8988T (cell line): ENCODE measurements at places on chromosomes 1 and 21.

- no peak for DNase-seq
Observed at GRCh38 chr1:233327651-233328141, at the start of gene MAP3K21. TSS of gene MAP3K21 (plus strand) at chr1:233327724. CDS start at chr1:233328029, 305 bp downstream.

GRCh38 chr1:41790351-41790750 is 128.4 kb downstream of the HIVEP3 start:
- no peak for DNase-seq

DNA sequence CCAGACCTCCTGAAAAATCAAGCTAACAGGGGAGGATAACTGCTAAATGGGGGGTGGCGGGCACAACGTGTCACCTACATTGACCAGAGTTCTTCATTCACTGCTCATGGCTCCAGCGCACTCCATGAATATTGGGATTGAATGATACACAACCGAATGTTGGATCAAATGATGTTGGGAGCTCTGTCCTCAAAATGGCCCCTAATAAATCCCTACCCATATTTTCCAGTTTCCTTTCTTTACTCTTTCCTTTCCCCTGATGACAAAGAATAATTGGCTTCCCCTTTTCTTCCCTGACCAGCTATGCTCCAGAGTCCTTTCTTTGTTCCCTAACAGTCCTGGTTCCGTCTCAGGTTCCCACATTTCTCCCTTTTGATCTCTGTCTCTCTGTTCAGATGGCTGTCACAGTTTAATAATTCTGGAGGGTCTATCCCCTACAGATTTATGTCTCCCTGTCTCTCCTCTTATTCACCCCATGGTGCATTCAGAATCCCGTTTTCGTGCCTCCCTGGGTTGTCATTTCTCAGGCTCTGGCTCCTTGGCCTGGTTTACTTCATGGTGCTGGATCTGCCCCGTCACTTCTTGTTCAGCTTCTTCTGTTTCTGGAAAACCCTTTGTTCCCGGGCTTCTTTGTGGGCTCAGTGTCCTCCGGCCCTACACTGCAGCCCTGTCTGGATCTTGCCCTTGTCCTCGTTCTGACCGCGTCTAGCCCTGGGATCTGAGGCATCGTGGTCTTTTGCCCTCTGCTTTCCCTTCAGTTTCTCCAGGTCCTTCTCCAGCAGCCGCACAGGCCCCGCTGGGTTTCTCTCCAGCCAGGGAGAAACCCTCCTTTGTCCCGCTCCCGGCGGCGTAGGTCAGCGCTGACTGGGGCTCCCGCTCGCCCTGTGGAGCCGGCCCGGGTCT is 78.3 kb downstream of the NDUFS5 start:
- DNase-seq, result no peak

- no peak for DNase-seq
Observed at GRCh38 chr1:234960722-234961455, 167.7 kb downstream of the TOMM20 start.

DNA sequence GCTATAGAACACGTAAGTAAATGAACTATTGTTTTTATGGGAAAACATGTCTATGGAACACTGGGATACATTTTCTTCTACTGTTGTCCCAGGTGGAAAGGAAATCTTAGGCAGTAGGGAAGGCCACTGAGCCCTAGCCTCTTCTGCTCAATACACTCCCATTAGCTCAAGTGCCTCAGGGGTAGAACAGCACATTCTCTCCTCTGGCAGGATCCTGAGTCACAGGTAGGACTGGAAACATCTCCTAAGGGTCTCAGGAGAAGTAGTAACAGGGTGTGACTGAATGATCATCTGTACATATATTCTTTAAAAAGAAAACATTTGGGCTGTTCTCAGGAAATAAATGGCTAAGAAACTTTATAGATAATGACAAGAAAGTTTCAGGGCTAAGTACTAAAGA is 175.6 kb upstream of the ESRRG start:
- DNase-seq, result no peak

DNA sequence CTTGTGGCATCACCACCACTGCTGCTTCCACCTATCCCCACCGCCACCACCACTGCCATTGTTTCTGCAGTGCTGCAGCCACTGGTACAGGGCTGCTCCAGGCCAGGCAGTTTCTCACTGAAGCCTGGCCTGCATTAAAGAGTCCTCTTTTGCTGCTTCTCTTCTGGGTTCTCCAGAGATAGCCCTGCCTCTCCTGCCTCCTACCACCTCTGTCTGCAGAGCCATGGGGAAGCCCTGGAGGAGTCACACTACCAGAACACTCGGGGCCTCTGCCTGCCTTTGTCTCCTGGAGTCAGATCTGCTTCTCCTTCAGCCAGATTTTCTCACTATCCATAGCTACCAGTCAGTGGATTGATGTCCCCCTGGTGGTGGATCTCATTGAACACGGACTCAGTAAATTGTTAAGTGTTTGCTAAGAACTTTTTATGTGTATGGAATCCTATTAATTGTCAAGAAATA is 37.7 kb upstream of the DDAH1 start:
- DNase-seq, result no peak

GRCh38 chr1:201353186-201353940 is 24.1 kb downstream of the TNNT2 start:
- DNase-seq, result no peak

GRCh38 chr1:28241638-28242241 is 5.8 kb downstream of the ATP5IF1 start:
- DNase-seq, result no peak

DNA sequence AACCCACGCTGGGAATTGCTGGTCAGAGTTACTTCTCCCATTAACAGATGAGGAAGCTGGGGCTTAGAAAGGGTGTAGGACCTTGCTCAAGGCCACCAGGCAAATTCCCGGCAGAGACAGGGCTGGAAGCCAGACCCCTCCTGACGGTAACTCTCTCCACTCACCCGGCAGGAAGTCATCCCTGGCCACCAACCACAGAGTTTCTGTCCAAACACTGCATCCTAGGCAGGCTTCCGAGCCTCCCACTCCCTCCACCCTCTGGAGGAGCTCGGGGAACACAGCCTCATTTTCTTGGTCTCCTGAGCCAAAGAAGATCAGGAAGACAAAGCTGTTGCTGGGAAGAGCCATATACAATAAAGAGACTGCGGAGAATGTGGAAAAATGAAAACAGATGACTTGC is 25.0 kb upstream of the ZNF436 start:
- no peak for DNase-seq

DNA sequence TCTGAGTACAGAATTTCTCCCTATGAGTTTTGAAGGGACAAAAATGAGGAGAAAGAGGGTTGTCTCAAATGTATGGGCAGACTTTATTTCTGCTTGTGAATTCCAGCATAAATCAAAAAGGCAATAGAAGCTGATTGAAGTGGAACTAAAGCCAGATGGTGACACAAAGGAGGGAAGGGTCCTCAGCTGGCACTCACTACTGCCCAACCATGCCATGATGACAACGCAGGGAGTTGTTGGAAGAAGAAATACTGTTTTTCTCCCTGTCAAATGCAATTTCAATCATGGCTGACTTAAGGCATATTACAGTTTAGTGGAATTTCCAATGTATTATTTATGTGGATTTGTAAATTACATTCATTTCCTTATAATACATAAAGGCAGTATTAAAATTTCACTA is 805.8 kb downstream of the ADGRL2 start:
- no peak for DNase-seq
